ENCODE measurements at places on chromosomes 12 and 14.

- peak; percentile 15 for DNase-seq
These were observed 47.7 kb upstream of the ERGIC2 start for GRCh38 chr12:29428633-29429032.

GRCh38 chr12:65334521-65334920 is 56.0 kb downstream of the MSRB3 start:
- DNase-seq = no peak

- DNase-seq = no peak
These were observed 14.1 kb upstream of the AMN1 start for GRCh38 chr12:31742891-31743290.

- no peak for DNase-seq
These were observed 2.6 kb upstream of the IFNG-AS1 start for GRCh38 chr12:67986632-67987031.

GRCh38 chr12:129063600-129063999 is 210.3 kb downstream of the GLT1D1 start:
- no peak for DNase-seq

DNA sequence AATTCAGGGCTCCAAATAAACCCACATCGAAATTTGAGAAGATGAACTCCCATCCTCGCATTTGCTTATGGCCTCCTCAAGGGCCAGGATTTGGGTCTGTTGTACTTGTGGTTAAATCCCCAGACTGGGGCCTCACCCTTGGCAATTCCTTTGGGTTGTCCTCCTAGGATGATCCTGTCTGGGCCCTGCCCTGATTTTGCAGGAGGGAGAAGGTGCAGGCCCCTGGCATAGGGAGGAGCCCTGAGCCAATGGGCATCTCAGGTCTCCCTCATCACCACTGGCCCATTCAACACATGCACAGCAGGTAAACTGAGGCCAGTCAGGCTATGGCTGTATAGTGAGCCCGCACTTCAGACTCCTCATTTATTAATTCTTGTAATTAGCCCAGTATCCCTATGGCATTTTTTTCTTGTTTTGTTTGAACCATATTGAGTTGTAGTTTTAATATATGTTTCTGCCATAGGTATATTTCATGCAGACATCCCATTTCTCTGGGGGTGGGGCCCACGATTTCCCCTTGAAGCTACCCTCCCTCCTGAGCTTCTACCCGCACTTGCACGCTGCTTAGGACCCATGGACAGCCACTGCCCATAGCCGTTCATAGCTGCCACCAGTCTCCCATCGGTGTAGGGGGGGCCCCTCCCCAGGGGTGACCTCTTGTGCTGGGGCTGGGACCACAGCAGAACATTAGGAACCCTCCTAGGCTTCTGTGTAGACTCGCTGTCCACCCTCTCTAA is 67.1 kb upstream of the DDX11 start:
- no peak for DNase-seq

- DNase-seq = no peak
These were observed 2.5 kb downstream of the P2RX2 start for GRCh38 chr12:132620899-132621656.

GRCh38 chr12:674272-674781 is 11.1 kb upstream of the NINJ2 start:
- peak; percentile 97 for DNase-seq

- peak; percentile 56 for DNase-seq
These were observed 102.2 kb downstream of the ERC1 start for GRCh38 chr12:1093166-1093751.

DNA sequence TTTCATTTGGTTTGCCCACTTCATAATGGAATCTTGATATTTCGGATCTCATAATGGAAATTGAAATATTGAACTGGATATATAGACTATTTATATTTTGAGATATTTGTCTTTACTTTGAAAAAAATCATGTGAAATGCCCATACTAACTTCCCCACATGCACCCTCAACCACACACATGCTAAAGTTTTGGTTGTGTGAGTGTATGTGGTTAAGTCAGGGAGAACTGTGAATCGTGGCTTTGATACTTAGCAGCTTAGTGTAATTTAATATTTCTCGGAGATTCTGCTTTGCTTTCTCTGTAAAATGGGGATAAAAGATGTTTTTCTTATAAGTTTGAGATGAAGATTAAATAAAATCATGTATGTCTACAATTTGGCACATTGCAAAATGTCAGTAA is 162.1 kb downstream of the OTOGL start:
- DNase-seq = no peak

Measured in activated CD4-positive, alpha-beta T cell treated with anti-CD3 and anti-CD28 coated beads, Interleukin-2, amount 50 U/mL, for 16 hours (primary cell).